A673 (cell line): ENCODE measurements at places on chromosomes 11 and 22. TPM values are rescaled to one million over a fixed set of nuclear protein-coding genes. Genes with fewer than 3 reads are reported as not detected.

GRCh38 chr22:48834404-48834803 lies 993.3 kb downstream of the BRD1 start:
- DNase-seq: no peak
- no peaks in the 10 kb centered on the region for H3K36me3 ChIP-seq
- no peak overlapping the region for H3K27ac ChIP-seq

The PANX3 gene
- total RNA-seq: not detected in 2 replicates

DNA sequence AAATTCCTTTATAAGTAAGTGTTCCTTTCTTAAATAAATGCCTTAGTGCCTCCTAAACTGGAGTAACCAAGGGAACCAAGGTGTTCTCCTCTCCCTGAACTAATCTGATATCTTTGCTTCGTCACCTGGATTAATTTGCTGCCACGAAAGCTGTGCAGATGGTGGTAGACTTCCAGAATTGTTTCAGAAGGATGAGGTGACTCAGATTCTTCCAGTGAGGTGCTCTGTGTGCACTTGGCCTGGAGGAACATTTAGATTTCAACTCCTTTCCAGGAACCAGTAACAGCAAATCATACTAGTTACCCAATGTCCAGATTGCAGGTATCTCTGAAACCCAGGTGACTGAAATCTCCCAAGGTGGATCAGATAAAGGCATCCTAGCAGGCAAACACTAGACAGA lies 181.9 kb downstream of the FAT3 start:
- no peak for DNase-seq
- H3K36me3 ChIP-seq: no peaks in the 10 kb centered on the region
- peaks cover 6% of the 10 kb centered on the region for H3K4me1 ChIP-seq
- H3K4me3 ChIP-seq: no peak overlapping the region

GRCh38 chr11:82901922-82902485 lies 468 bp downstream of the DDIAS start:
- H3K4me3 ChIP-seq: peak overlapping the region; percentile 65
- peak overlapping the region; percentile 64 for H3K27ac ChIP-seq
- no peaks in the 10 kb centered on the region for H3K27me3 ChIP-seq
- DNase-seq: no peak

DNA sequence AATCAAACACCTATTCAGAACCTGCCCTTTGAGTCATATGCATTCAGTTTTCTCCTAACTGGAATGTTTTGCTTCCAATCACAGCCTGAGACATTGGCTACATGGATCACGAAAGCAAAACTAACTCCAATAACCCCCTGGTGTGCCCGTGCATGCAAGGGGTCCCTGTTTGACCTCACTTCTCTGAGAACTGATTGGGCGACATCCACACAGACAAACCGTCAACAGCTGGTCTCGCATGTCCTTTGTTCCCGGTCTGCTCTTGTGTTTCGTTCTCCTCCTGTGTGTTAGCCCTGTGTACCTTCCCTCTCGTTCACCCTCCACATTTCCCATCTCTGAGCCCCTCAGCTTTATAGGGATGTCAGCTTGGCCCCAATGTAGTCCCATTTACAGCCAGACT lies 67.2 kb upstream of the TTC12 start:
- no peak overlapping the region for H3K4me3 ChIP-seq
- H3K27me3 ChIP-seq: no peaks in the 10 kb centered on the region
- no peaks in the 10 kb centered on the region for H3K36me3 ChIP-seq
- H3K4me1 ChIP-seq: no peaks in the 10 kb centered on the region
- H3K27ac ChIP-seq: no peak overlapping the region
- DNase-seq: no peak

The SLC22A12 gene
- not detected in 2 replicates for total RNA-seq

DNA sequence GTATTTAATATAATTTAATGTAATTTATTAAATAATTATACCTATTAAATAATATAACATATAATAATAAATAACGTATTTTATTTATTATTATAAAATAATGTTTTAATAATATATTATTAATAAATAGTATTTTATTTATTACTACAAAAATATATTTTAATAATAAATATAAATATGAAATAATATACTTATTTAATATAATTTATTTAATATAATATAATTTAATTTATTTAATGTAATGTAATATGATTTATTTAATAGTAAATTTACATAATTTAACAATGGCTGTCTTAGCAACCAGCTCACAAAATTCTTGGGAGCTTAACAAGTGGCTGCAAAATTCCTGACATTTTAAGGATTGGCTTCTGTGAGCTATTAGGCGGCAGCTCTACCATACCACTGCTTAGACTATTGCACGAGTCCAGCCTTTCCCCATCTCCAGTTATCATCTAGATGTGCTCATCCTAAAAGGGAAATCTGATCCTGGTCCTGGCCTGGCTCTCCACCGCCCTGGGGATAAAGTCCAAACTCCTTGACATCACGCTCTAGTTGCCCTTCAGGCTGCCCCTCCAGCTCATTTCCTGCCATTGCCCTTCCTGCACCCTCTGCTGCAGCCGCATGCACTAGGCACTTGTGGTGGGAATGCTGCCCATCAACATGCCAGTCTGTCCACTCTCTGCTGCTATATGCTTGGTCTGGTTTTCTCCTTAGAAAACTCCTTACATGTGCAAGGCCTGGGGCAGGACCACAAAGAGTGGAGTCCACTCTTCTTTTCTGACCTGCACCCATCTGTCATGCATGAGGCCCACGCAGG lies 9.8 kb downstream of the MMP20 start:
- H3K36me3 ChIP-seq: no peaks in the 10 kb centered on the region
- no peak for DNase-seq
- H3K4me3 ChIP-seq: no peak overlapping the region
- H3K4me1 ChIP-seq: no peaks in the 10 kb centered on the region

- no peak overlapping the region for H3K4me3 ChIP-seq
- peak overlapping the region; percentile 47 for H3K27ac ChIP-seq
- no peak for DNase-seq
- H3K4me1 ChIP-seq: peaks cover 18% of the 10 kb centered on the region
- no peaks in the 10 kb centered on the region for H3K27me3 ChIP-seq
Measured at GRCh38 chr11:126475014-126475991, 119.8 kb downstream of the ST3GAL4 start.

GRCh38 chr11:109371444-109372176 lies 50.4 kb upstream of the C11orf87 start:
- H3K27me3 ChIP-seq: peaks cover 9% of the 10 kb centered on the region
- H3K36me3 ChIP-seq: no peaks in the 10 kb centered on the region
- peak; percentile 19 for DNase-seq
- no peak overlapping the region for H3K27ac ChIP-seq
- H3K4me3 ChIP-seq: no peak overlapping the region
- no peaks in the 10 kb centered on the region for H3K4me1 ChIP-seq

The ADM2 gene
- total RNA-seq: 5.4 and 9.8 TPM in 2 replicates

GRCh38 chr11:2529173-2529572 lies 84.4 kb downstream of the KCNQ1 start:
- no peaks in the 10 kb centered on the region for H3K27me3 ChIP-seq
- no peak overlapping the region for H3K27ac ChIP-seq
- DNase-seq: no peak
- H3K4me3 ChIP-seq: no peak overlapping the region
- H3K36me3 ChIP-seq: no peaks in the 10 kb centered on the region

The OR8D4 gene
- not detected in 2 replicates for total RNA-seq

DNA sequence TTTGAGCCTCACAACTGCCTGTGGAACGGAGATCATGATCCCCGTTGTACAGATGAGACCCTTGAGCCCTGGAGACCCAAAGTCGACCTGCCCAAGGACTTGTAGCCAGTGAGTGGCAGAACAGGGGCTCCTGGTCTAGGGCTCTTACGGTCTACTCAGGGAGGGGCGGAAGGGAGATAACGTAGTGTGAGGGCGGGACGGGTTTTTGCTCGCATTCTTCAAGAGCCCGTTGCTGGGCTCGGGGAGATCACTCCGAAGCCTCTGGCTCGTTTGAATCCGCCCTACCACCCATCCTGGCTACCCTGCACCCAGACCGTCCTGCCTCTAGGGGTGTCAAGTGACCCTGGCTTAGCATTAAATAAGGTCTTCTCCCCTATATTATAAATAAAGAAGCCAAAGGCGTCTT lies 639 bp downstream of the CRY2 start:
- no peaks in the 10 kb centered on the region for H3K36me3 ChIP-seq
- H3K4me3 ChIP-seq: peak overlapping the region; percentile 74
- peak; percentile 82 for DNase-seq
- peak overlapping the region; percentile 87 for H3K27ac ChIP-seq
